ENCODE measurements at places on chromosomes 7 and 10.
A peak's percentile ranks its signal among the peaks of the same experiment; 100 is the strongest.

DNA sequence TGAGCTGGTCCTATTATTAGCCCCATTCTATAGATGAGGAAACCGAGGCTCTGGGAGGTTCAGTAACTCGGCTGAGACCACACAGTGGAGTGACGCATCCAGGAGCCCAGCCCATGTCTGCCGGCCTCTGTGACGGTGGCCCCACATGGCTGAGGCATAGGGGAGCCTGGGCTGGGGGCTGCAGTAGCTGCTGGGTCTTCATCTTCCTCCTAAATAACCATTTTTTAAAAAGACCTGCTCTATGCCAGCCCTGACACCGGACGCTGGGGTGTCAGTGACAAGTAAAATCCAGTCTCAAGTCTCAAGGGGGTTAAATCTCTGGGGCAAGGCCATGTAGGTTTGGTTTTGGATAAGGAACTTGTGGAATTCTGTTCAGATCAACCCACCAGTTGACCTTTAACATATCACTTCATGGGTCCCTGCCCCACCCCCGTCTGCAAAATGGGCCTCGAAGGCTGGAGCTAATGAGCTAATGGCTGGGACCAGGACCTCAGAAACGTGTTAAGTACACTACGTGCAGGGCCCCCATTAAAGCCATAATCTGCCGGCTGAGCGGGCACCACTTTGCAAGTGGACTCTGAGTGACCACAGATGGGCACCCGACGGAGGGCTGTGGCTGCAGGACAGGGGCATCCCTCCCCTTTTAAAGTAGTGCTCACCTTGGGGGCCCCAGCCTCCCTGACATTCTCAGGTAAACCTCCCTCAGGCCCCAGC lies 136.5 kb upstream of the UNC5B start:
- DNase-seq, result no peak

DNA sequence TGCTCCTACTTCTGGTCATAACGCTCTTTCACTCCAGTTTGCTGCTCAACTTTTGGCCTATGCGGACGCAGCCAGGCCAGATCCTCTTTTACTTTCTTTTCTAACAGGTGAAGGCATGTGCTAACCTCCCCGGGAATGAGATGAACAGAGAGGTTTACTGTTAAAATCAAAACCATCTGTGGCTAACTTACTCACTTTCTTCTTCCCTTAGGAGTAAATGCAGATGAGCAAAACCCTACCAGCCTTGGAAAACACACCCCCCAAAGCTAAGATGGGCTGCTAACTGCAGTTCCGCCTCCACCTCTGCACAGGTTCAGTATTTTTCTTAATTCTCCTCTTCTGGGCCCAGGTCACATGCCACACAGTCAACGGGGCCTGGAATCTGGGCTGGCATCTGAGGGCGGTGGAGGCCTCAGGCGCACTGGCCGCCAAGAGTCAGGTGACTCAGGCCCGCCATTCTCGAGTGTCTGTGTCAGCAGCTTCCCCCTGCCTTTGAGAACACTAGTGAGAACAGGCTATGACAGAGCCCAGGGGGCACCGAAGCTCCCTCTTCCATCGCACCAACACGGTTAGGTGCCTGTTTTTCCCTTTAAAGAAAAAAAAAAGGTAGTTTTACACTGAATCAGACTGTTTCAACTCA lies 11.1 kb downstream of the FAM53B start:
- no peak for DNase-seq

DNA sequence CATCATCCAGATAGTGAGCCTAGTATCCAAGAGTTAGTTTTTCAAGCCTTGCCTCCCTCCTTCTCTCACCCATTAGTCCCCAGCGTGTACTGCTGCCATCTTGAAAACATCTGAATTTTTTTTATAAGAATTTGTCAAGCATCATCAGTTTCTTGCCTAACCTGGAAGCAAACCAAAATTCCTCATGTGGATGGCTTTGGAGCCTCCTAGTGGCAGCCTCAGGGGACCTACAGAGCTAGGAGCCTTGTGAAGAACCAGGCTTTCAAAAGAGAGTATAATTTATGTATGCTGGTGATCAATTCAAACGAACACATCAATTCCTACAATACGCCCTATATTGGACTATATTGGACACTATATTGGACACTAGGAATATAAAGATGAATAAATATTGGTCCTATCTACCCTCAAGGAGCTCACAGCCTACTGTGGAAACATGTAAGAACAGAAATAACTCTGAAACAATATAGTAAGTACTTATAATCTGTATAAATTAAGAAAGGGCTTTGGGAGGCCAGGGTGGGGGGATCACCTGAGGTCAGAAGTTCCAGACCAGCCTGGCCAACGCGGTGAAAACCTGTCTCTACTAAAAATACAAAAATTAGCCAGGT lies 63.4 kb downstream of the HPSE2 start:
- no peak for DNase-seq

DNA sequence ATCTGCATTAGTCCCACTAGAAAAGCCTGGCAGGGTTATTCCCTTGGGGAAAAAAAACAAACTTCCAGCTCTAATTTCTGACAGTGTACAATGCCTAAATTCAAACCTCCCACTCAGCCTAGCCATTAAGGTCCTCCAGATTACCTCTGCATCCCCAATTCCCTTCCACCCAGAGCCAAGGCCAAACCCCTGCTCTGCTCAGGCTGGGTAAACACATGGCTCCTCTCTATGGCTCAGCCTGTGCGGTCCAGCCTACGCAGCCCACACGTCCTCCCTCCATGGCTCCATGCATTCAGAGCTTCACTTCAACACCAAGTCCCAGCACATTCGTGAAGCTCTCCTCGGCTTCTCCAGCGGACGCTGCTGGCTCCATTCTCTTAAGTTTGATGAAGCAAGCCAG lies 5.2 kb downstream of the DLG5 start:
- no peak for DNase-seq

- DNase-seq, result no peak
These were observed 70.1 kb upstream of the VWC2 start for GRCh38 chr7:49703337-49703736.

GRCh38 chr7:110311556-110311955 lies 779.4 kb upstream of the LRRN3 start:
- DNase-seq, result no peak

- no peak for DNase-seq
These were observed 19.9 kb downstream of the CCDC3 start for GRCh38 chr10:12981570-12981969.

- DNase-seq, result no peak
These were observed 140.2 kb upstream of the PPP2R2D start for GRCh38 chr10:131760416-131761166.

- no peak for DNase-seq
These were observed 21.1 kb downstream of the GATA3 start for GRCh38 chr10:8075282-8076260.

DNA sequence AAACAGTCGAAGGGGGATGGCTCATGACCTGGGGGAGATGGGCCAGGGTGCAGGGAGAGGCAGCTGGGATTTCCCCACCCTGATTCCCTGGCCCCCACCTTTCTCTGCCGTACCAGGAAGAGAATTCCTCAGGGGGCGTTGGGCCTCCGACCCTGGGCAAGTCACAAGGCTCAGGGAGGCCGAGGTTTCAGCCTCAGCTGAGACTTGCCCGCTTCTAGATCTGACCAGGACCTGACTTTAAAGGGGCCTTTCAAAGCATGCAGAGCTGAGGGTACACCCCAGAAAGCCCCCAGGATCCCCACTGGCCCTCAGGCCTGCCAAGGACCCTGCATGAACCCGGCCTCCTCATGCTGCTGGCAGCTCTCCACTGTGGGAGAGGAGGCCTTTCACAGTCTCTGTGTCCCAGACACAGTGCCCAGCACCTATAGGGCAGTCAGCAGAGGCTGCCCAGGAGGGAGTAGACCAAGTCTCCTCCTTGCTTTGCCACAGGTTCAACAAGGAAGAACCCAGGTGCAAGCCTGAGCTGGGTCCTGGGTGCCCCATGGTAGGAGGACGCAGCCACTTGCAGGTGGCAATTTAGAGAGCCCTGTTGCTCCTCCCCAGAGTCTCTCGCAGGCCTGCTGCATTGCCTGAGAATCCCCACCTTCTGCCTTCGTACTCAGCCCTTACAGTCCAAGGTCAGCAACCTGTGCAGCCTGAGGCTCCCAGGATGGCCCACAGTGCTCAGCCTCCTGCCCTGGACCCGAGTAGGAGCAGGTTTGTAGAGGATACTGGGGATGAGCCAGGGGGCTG lies 89.3 kb downstream of the CHST15 start:
- DNase-seq, result no peak

GRCh38 chr10:120607710-120608703 lies 151.0 kb downstream of the PLPP4 start:
- DNase-seq, result no peak

- DNase-seq, result peak; percentile 18
These were observed 5.3 kb downstream of the SRGN start for GRCh38 chr10:69092959-69093850.

DNA sequence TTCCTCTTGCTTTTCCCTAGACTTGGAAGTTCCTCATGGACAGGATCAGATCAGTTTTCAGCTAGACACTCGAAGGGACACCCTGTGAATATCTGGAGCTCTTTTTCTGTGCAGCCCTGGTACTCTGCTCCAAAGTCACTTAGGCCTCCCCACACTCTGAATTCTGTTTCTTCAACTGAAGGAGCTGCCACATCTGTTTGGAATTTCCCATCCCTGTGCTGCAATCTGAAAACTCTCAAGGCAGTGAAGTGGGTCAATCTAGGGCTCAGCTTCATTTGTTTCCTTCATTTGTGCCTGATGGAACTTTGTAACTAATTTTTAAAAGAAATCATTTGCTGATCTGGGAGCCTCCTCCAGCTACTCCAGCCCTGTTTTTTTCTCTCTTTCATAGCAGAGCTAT lies 9.6 kb downstream of the EPC1 start:
- DNase-seq, result no peak

GRCh38 chr7:151796091-151796870 lies 80.6 kb downstream of the PRKAG2 start:
- no peak for DNase-seq

GRCh38 chr7:126570845-126571244 lies 681.9 kb downstream of the GRM8 start:
- no peak for DNase-seq

DNA sequence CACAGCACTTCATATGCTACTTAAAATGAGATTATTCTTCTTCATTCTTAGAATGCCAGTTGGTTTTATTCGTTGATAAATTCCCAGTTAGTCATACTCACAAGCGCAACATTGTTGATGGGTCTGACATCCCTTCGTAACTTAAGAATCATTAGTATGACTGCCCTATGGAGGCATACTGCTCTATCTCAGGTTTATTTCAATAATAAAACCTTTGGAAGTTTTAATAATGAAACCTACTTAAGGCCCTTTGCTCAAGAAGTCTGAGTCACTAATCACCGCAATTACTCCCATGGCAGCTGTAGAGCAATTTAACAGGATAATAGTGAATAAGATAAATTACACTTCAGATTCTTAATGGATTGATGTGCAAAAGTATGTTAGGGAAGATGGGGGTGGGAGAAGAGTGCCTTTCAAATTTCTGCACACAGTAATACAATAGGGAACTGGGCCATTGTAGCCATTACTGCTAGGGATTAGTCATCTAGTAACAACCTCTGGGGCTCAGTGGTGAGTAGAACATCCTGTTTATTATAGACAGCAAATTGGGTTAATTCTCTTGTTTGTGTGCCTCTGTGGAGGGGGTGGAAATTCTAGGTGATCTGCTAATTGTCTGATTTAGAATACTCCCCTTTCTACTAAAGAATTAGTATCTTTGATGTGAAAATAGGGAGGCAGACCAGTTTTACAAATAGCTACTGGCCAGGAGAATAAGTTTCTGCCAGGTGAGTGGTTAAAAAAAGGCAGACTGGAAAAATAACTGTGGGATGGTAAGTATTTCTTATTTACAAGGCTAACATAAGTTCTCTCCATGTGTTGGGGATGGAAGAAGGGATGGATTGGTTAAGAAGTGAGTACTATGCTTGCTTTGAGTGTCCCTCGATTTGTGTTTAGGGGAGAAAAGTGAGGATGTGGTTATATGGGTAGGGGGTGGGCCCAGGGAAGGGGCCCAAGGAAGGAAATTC lies 74.5 kb upstream of the VKORC1L1 start:
- DNase-seq, result no peak

- no peak for DNase-seq
These were observed 32.9 kb upstream of the BPGM start for GRCh38 chr7:134613623-134614347.

- DNase-seq, result no peak
These were observed 356.4 kb downstream of the GALNT17 start for GRCh38 chr7:71488308-71488707.

GRCh38 chr10:30988831-30989435 lies 42.7 kb downstream of the ZNF438 start:
- DNase-seq, result no peak

DNA sequence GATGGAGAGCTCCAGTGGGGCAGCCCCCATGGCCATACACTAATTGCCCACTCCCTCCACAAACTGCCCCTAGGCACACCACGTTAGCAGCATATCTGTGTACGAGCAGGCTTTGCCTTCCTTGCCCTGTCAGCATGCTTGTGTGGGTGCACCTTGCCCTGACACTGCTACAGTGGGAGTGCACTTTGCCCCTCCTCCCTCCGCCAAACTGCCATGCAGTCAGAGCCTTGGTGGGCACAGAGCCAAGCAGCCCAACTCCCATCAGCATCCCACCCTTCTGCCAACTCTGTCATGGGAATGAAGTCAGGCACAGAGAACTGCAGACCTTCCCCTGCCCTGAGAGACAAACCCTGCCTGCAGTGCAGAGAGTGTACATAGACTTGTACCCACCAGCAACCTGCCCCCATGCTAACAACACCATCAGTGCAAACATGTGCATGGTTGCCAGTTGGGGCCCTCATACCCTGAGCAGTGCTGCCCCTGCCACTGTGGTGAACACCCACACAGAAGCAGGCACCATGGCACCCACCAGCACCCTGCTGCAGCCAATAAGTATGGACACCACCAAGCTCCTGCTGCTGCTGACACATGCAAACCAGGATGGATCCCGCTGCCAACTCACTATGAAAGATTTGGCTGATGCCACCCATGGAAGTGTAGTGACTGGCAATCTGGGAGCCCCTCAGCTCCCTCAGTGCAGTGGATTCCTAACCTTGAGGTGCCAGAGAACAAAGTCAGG lies 1197.7 kb upstream of the CELF2 start:
- no peak for DNase-seq

DNA sequence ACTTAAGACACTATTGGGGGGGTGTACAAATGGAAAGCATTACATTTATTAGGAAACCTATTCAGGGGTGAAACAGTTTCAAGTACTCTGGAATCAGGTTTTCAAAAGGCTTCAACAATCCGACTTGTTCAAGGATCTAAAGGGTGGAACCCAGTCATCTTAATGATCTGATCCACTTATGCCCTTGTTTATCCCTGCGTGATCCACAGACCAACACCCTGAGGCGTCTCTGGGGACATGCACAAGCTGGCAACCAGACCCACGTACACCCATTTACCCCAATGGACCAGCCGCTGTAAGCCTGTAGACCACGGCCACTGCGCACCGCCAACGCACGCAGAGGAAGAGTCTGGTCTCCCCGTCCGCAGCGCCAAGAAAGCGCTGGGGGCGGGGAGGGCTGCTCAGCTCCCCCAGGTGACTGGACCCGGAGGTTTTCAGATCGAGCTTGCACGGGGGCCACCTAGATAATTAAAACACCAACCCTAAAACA lies 13.4 kb downstream of the HNRNPF start:
- no peak for DNase-seq

- DNase-seq, result no peak
These were observed 121.4 kb downstream of the HIPK2 start for GRCh38 chr7:139656387-139656786.

GRCh38 chr7:131878777-131879176 lies 322.3 kb upstream of the PODXL start:
- DNase-seq, result no peak

GRCh38 chr10:69769395-69769992 lies 32.2 kb upstream of the COL13A1 start:
- DNase-seq, result no peak

Measured in NCI-H1092 (cell line).